ENCODE measurements at places on chromosomes 1 and 21.

DNA sequence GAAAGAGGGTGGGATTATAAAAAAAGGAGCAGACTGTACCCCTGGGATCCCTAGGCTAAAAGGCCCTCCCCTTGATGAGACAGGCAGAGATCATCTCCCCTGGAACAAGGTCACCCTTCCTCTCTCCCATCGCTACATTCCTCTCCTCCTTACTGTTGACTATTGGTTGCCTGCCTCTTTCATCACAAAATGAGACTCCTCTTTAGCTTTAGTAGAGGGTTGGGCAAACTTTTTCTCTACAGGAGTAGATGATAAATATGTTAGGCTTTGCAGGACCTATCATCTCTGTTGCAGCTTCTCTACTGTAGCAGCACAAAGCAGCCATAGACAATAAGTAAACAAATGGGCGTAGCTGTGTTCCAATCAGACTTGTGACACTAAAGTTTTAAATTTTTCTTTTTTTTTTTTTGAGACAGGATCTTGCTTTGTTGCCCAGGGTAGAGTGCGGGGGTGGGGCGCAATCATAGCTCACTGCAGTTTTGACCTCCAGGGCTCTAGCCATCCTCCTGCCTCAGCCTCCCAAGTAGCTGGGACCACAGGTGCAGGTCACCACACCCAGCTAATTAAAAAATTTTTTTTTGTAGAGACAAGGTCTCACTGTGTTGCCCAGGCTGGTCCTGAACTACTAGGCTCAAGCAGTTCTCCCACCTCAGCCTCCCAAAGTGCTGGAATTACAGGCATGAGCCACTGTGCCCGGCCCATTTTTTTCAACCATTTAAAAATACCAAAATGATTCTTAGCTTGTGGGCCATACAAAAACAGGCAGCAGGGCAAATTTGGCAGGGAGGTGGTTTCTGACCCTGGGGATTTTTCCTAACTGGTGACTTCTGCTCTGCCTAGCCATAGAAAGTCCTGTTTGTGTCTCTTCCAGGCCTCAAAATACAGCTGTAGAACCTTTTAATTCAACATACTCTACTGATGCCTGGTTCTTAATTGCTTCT, 15.1 kb downstream of the MCL1 start:
- no peak for DNase-seq

DNA sequence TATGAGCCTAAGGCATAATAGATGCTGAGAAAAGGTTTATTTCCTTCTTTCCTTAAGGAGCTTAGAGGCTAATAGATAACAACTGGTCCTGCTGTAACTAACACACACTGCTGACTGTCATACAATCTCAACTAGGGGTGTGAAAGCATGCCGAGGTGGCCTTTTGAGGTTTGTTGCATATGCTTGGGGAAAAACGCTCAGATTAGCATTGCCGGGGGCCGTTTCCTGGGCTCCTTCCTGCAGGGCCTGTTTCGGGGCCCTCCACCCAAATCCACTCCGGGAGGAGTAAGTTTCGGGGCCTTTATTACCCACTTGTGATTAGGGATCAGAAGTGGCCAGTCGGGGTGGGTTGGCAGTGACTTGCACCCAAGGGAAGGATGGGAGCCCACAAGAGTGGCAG, 27.2 kb upstream of the RCSD1 start:
- DNase-seq, result no peak

GRCh38 chr1:208242941-208243526, 1.1 kb downstream of the PLXNA2 start:
- no peak for DNase-seq

- no peak for DNase-seq
These were observed 104.8 kb downstream of the PSMG1 start for GRCh38 chr21:39078322-39079065.

GRCh38 chr1:204621396-204621795, 64.1 kb downstream of the LRRN2 start:
- no peak for DNase-seq

- DNase-seq, result no peak
These were observed 101.3 kb downstream of the FAF1 start for GRCh38 chr1:50858761-50859160.
